Coronary artery (tissue), 2 donors: ENCODE measurements at places on chromosomes 7 and 10.

DNA sequence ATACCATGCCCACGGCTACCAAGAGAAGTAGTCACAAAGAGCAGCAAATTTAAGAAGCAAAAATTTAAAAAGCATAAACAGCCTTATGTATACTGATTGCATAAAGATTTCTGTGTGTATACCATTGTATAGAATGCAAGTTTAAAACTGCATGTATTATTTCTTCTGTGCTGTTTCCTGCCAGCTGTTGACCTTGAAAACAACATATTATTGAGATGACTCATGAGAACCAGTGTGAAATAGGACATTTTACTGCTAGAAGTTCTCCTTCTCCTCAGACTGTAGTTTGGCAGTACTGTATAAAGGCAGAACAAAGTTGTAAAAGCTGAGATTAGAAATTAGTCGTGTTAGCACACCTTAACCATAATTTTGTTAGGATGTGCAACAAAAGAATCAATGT lies 42.3 kb upstream of the SGCE start:
- DNase-seq = no peak

GRCh38 chr10:117533507-117534281 lies 8.9 kb upstream of the EMX2 start:
- DNase-seq = no peak

- DNase-seq = no peak
These were observed 8.2 kb downstream of the AGFG2 start for GRCh38 chr7:100546926-100547800.

- no peak for DNase-seq
These were observed 48.7 kb downstream of the FAM171A1 start for GRCh38 chr10:15322356-15322755.

DNA sequence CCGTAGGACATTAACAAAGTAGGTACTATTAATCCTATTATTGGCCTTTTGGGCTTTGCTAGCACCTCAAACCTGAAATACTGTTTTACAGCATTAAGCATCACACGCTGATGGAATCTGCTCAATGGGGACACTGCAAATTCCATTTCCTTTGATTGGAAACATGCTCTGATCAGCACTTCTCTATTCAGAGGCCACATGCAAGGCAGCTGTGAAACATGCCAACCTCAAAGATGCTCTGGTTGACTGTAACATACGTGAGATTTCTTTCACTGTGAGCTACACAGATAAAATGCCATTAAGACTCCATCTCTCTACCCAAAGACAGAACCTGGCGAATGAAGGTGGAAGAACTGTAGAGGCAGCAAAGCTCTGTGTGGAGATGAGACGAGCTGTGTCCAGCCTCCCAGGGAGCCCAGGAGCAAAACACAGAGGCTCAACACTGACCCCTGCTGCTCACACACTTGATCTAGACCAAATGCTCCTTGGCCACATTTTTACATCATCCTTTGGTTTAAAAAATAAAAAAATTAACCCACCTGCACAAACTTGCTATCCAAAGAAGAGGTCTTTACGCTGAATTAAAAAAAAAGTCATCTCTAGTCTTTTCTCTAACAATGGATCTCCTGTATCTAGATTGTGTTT lies 8.0 kb downstream of the RSU1 start:
- no peak for DNase-seq

GRCh38 chr7:94943134-94943533 lies 35.7 kb downstream of the PPP1R9A start:
- no peak for DNase-seq

DNA sequence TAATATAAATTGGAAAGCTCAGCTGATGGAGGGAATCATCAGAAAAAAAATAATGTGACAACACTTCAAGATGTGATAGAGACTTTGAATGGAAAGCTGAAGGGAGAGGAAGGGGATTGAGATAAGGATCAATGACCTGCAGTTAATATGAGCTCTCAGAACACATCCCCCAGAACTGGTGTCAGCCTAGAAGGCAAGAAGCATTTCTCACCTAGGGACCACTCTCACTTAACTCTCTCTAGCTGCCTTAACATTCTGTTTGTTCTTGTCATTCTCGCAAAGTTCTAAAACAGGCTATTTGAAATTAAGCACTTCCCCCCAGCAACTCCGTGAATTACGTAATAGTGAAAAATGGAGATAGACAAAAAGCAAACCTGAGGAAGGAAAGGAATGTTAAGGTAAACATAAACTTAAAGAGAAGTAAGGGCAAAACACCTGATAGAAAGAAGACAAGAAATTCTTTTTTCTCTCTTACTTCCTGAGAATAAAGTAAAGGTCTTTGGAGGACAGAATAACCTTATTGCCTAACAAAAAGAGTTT lies 1.2 kb upstream of the MPP7 start:
- DNase-seq = no peak

- no peak for DNase-seq
These were observed 15.9 kb downstream of the FAM53B start for GRCh38 chr10:124728071-124728829.

GRCh38 chr10:92714152-92714845 lies 24.5 kb downstream of the HHEX start:
- DNase-seq = no peak

DNA sequence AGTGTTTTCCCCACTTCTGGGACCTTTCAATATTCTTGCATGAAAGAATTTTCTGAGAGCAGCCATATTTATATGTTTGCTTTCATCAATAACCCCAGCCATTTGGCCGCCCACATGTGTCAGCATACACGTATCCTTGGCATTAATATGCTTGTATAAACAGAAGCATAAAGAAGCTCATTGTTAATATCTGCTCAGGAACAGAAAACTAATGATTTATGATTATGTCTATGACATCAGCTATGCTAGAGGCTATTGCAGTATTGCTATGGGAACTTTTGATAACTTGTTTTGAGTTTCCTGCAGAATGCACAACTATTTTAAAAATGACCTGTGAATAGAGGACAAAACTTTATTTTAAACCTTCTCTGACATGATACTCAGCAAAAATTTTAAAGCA lies 300.9 kb upstream of the MTPN start:
- no peak for DNase-seq

DNA sequence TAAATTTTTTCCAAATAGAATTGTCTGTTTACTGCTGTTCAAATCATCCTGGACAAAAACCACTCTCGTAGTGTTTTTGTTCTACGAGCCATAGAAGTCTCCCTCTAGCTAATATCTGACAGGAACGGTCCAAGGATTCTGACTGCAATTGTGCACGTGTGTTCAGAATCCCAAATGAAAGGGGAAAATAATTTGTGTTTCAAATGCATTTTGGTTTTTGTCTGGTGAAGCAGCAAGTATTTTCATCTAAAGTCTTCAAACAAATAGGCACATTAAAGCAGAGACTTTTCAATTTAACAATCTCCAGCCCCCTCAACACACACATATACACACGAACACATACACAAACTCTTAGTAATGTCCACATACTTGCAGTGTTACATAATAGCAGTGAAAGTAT lies 475 bp downstream of the NEUROD6 start:
- DNase-seq = no peak

GRCh38 chr7:30657131-30657530 lies 25.1 kb downstream of the CRHR2 start:
- DNase-seq = no peak

DNA sequence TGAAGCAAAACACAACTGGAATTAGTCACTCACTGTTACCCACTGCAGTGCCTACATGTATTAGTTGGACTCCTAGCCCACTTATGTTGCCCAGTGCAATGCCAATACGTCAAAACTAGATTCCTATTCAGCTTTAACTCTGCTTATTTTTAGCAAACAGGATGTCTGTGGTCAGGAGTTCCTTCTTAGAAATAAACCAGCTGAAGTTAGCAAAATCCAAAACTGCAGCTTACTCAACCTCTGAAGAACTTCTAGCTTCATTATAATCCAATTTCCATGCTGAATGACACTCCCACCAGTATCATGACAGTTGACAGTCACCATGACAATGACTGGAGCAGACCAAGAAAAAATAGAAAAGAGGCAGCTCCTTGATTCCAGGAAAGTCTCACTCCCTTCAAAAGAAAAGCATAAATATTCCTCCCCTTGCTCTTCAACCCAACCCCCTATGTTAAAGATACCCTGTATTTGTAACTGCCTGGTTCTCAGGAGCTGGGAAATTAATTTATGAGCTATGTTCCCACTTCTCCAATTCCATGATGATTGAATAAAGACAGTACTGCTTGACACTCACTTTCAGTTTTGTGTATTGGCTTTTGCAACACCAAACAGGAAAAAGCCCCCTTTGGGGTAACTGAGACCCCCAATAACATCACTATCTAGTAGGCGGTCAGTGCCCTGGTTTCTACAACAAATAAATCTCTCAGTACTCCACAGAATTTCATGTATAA lies 327.4 kb downstream of the SORCS1 start:
- no peak for DNase-seq

DNA sequence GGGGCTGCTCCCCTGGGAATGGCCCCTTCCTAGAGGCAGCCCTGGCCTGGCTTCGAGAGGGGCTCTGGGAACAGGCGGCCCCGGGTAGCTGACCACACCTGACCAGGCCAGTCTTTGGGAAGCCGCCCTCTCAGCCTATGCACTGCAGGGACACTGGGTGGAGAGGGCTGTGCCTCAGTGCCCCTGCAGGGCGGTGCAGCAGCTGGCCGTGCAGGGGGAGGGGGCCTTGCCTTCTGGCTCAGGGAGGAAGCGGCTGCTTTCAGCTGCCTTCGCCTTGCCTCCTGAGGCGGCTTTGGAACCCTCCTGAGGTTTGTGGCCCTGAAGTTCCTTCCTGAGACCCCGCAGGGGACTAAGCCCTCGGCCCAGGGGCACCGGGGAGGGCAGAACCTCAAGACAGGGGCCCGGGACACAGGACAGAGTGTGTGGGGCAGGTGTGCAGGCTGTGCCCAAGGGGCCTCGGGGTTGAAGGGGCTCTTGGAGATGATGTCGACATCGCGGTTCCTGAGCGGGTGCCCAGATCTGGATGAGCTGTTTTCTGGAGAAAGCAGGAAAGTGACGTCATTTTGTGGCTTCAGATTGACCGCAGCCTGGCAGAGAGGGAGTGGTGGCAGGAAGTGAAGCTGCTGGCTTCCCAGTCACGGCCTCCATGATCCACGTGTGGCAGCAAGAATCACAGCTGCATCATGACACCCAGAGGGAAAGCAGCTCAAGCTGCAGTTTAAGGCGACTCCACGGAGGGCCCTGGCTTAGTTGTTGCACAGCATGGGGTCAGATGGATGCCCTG lies 17.7 kb downstream of the ADAM8 start:
- DNase-seq = peak; percentile 90

GRCh38 chr7:49597805-49598204 lies 175.6 kb upstream of the VWC2 start:
- no peak for DNase-seq

GRCh38 chr7:26061678-26062603 lies 90.1 kb upstream of the NFE2L3 start:
- DNase-seq = no peak

GRCh38 chr7:129045682-129046081 lies 9.2 kb downstream of the TNPO3 start:
- no peak for DNase-seq

- DNase-seq = no peak
These were observed 28.9 kb downstream of the CNNM1 start for GRCh38 chr10:99358101-99358500.

GRCh38 chr7:28224172-28224571 lies 43.6 kb upstream of the JAZF1 start:
- no peak for DNase-seq

- no peak for DNase-seq
These were observed 33.8 kb upstream of the INPP5A start for GRCh38 chr10:132503581-132504421.

GRCh38 chr7:143849785-143850479 lies 52.0 kb downstream of the TCAF1 start:
- no peak for DNase-seq

- no peak for DNase-seq
These were observed 153.0 kb downstream of the ATE1 start for GRCh38 chr10:121774813-121775212.
